CD4-positive, alpha-beta T cell treated with Interleukin-15 for 4 hours (primary cell): ENCODE measurements at places on chromosomes 1 and 21.

- DNase-seq: no peak
Measured at GRCh38 chr1:110091791-110092190, 20.5 kb upstream of the UBL4B start.

DNA sequence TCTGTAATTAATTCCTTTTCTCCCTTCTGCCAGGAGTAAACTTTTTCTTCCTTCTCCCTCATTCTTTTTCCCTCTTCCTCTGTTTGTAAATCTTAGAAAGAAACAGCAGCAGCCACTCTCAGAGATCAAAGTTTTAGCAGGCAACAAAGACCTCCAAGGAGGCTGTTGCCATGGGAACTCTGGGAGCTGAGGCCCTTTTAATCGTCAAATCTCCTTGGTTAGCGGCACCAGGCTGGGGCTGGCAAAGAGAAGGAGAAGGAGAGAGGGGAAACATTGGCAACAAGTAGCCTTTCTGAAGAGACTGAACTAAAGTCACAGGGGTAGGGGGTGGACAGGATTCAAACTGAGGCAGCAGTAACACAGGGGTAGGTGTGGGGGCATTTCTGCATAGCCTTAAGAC lies 25.2 kb downstream of the ILDR2 start:
- no peak for DNase-seq

GRCh38 chr1:236421850-236422516 lies 27.9 kb downstream of the EDARADD start:
- no peak for DNase-seq

DNA sequence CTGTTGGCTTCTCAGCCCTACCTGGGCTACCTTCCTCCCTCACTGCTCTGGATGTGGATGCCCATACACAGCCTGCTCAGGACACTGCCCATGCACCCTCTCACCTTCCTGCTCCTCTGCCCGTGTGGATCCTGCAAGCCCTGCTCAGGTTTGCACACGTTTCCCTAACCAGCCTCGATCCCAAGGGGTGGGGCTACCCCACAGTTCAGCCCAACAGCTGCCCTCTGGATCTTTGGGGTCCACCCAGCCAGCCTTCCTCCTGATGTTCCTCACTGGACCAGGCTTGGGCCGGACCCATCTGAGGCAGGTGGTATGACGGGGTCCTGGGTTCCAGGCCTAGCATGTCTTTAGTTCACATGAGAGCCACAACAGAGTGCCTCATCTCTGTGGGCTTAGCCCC lies 4.7 kb downstream of the TMEM54 start:
- no peak for DNase-seq

DNA sequence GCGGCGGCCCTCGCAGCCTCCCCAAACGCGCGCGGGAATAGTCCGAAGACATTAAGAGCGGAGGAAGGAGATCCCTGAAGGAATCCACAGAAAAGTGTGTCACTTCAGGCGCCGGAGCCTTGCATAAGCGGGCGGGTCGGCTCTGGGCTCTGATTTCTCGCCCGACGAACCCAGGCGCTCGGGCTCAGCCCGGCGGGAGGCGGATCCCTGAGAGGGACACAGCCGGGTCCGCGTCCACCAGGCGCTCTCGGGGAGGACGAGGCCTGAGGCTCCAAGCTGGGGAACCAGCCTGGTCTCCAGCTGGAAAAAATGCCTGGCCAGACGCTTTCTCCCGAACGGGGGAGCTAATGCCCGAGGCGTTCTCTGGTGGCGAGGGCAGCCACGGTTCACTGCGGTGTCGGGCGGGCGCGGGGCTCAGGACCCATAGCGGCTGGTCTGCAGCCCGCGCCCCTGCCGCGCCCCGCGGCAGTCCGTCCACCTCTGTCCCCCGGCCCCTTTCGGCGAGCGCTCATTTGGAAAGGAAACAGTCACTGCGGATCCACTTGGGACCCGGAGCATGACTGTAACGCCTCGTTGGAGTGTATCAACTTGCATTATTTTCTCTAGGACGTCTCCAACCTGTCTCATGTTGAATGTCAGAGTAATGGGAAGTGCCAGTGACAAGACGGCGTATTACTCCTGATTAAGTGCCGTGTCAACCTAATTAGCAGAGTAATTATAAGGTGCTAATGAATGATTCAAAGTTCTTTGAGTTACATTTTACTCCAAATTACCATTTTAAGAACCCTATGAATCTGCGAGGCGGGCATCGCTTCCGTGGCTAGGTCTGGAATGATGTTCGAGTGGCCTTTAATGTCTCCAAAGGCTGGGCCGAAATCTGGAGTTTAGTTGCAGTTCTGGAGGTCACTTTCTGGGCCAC lies 1.6 kb upstream of the BARHL2 start:
- no peak for DNase-seq

GRCh38 chr1:55378582-55378981 lies 163.4 kb upstream of the USP24 start:
- no peak for DNase-seq

- peak; percentile 62 for DNase-seq
Measured at GRCh38 chr1:40476924-40477677, at the start of gene ZFP69. ZFP69 (plus strand) TSS chr1:40477290; CDS start chr1:40479362, 2,072 bp downstream.
